CD4-positive, alpha-beta T cell treated with Interleukin-10 for 1 hour (primary cell): ENCODE measurements at places on chromosomes 5 and 9.

DNA sequence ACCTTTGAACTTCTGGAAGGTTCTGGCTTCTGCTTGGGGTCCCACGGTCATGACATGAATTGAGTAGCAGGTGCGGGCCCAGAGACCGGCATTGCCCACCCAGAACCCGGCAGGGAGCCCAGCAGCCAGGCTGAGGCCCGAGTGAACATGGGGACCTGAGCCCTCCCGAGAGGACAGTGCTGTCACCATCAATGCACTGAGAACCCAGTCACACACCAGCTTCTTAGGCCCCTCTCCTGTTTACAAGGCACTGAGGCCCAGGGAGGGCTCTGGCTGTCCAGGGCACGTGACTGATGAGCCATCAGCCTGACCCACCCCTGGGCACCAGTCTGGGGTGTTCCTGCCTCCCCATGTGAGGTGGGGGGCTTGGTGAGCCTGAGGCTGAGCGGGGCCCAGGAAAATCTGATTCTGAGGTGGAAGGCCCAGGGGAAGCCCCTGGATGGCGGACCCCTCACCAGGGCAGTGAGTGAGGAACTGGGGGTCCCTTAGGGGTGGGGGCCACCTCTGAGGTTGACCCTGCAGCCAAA, 60.3 kb upstream of the RNU6ATAC start:
- DNase-seq: no peak

DNA sequence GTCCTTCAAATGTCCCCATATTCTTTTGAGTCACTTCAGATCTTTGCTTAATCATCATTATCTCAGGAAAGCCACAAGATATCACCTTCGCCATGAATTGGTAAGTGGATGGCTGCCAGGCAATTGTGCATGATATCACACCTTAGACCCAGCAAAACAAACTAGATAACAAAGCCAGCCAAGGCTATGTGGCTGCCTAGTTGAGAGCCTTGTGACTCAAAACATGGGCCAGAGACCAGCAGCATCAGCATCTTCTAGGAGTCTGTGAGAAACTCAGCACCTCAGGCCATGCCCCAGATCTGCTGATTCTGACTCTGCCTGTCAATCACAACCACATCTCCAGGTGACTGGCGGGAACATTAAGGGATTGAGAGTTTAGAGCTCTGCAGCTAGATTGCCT, 82.8 kb downstream of the SLIT3 start:
- no peak for DNase-seq

- peak; percentile 15 for DNase-seq
Measured at GRCh38 chr5:100779669-100780375, 123.3 kb downstream of the ST8SIA4 start.

DNA sequence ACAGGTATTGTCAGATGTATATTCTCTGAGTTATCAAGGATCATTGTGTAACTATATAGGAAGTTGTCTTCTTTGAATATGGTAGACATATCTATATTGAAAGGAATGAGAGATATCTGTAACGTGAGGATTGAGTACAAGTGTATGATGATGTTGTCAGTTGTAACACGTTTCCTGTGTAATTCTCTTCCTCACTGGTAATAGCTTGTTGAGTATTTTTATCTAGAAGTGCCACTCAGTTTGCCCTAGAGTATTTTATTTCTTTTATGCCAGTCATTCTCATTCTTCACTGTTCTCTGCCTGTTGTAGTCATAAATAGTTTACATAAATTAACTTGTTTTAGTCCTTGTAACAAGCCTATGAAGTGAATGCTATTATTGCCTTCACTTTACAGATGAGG, 172.1 kb downstream of the BAAT start:
- no peak for DNase-seq

DNA sequence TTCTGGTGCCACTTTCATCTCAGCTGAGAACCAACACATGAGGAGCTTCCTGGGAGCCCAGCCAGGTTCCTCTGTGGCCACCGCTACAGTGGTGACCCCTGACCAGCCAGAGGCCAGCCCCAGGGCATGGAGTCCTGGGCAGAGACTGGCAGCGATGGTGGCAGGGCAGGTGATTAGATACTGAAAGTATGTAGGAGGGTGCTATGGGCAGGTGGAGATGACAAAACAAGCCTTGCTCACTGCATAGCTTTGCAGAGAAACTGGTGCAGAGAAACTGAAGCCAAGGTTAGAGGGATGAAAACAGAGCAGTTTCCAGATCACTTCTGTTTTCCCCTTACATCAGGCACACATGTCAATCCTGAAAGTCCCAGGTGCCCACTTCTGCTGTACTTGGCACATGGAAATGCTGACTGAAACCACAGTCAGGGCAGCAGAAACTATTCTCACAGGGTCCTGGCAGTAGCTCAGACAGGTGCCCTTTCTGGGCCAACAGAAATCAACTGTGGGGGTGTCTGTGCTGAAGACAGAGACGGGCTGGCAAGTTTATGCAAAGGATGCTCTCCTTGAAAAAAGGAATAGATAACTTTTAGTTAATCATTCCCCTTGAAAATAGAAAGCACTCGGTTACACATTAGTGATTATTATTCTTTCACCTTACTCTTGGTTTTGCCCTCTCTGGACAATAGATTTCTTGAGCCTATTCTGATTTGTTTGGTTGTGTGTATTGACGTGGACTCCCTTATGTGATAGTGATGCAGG, 90.3 kb downstream of the ANKRD55 start:
- DNase-seq: no peak
